Ascending aorta (tissue), 2 donors: ENCODE measurements at places on chromosomes 2 and 18.

DNA sequence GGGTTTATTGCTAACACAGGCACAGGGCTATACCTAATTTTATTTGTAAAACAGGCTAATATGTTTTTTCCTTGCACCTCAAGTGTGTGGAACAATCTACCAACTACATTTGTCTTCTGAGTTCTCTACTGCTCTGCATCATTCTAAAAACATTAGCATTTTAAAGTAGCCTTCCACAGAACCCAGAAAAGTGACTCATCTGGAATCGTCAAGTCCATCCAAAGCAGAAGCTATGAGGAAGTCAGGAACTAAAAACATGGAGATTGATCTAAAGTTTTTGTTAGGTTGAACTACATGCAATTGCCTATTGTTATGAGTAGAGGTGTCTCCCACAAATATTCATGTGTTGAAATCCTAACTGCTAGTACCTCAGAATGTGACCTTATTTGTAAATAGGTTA is 70.9 kb downstream of the SUCLG1 start:
- DNase-seq = no peak

DNA sequence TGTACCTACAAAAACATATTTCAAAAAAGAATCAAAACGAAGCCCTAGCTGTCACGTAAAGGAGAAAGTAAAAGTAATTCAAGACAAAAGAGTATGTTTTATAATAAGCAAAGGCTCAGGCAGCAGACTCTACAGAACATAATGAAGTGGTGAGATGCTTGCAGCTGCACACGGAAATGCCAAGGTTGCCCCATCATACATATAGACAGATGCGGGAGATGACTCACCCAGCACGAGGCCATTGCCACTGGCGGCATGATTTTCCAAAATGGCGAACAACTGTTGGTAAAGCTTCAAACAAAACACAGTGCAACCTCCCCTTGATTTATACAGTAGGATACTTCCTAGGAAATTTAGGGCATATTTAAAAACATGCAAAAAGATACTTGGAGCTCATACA is 26.0 kb upstream of the C1QL2 start:
- DNase-seq = no peak

GRCh38 chr2:118012778-118013177 is 1.1 kb downstream of the CCDC93 start:
- DNase-seq = no peak

DNA sequence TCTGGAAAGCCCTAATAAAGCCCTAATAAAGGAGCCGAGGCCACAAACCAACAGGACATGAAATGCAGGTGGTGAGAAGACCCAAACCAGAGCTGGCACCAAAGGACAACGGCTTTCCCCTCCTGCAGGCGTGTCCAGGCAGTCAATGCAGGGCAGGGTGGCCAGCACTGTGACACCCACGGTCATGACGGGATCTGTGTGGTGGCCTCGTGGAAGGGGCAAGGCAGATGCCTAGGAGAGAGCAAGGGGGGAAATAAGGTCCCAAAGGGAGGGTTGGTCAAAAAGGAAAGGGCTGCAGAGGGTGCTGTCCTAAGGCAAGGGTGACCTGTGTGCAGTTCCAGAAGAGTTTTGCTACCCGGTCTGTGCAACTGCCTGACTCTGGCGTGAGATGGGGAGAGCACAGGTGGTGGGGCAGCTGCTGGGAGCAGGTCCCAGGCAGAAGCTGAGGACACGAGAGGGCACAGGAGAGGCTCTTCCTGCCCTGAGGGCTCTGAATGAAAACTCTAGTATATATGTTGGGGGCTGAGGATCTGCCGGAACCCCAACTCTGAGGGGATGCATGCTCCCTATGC is 156.7 kb downstream of the TPO start:
- DNase-seq = no peak

- no peak for DNase-seq
These were observed 8.1 kb downstream of the NBEAL1 start for GRCh38 chr2:203022751-203023150.

- no peak for DNase-seq
These were observed 41.6 kb downstream of the TOGARAM2 start for GRCh38 chr2:29022679-29023078.

GRCh38 chr2:23426263-23426905 is 41.4 kb downstream of the KLHL29 start:
- DNase-seq = peak; percentile 51

GRCh38 chr2:9001778-9002177 is 1.7 kb downstream of the MBOAT2 start:
- DNase-seq = no peak

DNA sequence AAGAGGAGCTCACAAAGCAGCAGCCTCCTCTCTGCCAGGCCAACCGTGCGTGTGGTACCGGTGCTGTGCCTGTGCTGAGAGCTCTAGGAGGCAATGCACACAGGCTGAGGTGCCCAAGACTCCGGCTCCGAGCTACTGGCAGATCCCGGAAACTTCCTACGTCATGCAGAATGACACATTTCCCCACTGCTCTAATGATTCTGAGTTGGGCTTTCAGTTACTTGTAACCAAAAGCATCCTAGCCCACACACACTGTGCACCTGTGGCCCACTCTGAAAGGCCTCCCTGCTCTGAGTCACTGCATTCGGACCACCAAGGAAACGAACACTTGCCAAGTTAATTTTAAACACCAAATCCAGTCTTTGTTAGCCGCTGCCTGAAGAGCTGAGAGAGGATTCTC is 9.3 kb upstream of the RNU4ATAC start:
- no peak for DNase-seq

GRCh38 chr18:23355206-23355605 is 97.9 kb upstream of the RIOK3 start:
- no peak for DNase-seq

GRCh38 chr2:182980115-182980514 is 58.1 kb downstream of the NCKAP1 start:
- DNase-seq = no peak

DNA sequence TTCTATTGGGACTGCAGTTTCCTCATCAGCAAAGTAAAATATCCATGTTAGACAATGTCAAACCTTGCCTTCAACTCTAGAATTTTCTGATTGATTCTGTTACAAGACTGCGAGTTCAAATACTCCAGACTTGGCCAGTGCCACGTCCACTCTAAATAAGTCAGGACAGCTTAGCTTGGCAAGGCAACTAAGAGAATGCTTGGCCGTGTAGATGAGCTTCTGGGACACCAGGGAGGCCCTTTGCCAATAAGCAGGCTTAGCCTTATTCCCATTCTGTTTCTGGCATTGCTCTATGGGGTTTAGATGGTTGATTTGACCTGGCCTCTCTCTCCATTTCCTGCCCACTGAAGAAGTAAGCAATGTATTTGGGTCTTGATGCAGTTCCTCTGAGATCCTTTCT is 218.1 kb upstream of the SIX2 start:
- no peak for DNase-seq

GRCh38 chr18:48992791-48993555 is 42.2 kb upstream of the SMAD7 start:
- DNase-seq = no peak

DNA sequence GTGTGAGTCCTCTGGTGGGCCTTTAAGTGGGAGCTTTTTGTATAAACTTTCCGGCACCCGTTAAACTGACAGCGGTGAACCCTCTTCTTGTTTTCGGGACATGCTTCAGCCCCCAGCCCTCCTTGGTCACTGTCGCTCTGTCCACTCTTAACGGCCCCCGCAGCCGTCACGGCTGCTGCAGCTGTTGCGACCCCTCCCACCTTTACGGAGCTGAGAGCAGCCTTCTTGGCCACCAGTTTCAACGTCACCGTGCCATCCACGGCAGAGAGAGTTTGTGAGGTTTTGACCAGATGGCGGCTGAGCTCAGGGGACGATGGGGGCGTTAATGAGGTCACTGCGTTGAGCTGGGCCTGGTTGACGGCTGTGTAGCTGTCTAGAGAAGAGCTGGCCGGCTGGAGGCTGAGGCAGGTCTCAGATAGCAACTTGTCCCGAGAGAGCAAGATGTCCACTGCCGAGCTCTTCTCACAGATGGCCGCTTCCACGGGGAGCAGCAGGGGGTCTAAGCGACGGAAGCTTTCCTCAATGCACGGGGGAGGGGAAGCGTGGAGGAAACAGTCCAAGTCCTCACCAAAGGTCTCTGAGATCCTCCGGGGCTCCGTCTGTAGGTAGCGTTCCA is 41.9 kb downstream of the KLF7 start:
- no peak for DNase-seq

GRCh38 chr2:170307555-170308351 is 129.8 kb downstream of the MYO3B start:
- no peak for DNase-seq
